ENCODE measurements at places on chromosomes 2 and 18.
A peak's percentile ranks its signal among the peaks of the same experiment; 100 is the strongest.

DNA sequence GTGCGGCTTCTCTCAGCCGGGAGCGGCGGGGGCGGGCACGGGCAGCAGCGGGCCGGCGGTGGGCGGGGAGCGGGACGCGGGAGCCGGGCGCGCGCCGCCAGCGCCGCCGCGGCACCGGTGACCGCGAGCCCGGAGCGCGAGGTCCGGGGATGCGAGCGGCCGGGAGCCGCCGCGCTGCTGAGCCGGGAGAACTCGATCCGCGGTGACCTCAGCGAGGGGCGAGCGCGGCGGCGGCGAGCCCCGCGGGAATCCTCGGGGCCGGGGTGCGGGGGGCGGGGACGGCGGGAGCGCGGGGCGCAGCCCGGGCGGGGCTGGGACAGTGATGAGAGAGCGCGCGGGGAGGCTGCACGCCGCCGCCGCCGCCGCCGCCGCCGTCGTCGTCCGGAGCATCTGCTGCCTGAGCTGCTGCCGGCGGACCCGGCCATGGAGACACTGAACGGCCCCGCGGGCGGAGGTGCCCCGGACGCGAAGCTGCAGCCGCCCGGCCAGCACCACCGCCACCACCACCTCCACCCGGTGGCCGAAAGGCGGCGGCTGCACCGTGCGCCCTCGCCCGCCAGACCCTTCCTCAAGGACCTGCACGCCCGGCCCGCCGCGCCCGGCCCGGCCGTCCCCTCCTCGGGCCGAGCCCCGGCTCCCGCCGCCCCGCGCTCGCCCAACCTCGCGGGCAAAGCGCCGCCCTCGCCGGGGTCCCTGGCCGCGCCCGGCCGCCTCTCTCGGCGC, at the start of gene MTCL1:
Gene MTCL1 (plus strand): TSS at position 319 of the 723 bp plus-strand sequence. CDS start 105 bp downstream, at position 424.
- 0 out of 3 replicates have a peak, but pooled peaks have one; percentile 1 for ATAC-seq

DNA sequence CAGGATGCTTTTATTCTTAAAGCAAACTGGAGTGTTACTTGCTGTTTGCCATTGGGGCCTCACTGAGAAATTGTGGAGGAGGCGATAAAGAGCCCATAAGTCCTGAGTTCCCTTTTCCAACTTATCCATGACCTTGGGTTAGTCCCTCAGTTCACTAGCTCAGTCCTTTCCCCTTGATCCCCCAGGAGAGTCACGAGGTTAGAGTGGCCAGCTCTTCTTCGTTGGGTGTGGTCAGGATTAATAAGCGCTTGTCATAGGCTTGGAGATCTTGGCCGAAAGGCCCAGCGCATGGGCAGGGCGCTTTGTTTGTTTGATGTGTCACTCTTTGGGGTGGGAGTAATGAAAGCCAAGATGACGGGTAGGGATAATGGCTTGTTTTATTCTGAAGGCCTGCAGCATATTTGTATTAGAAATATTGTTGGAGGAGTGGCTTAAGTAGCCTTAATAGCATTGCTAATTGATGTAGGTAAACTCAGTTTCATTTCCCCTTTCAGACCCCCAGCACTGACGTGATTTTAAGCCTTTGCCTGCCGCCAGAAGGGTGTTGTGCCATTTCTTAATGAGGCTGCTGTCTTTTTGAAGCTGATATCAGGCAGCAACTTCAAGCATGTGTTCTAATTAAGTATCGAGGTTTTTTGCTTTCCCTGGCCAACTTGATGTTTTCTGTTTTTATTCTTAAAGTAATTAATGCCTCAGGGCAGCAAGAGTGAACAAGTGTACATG, 15.7 kb downstream of the GRHL1 start:
- ATAC-seq = no peak

DNA sequence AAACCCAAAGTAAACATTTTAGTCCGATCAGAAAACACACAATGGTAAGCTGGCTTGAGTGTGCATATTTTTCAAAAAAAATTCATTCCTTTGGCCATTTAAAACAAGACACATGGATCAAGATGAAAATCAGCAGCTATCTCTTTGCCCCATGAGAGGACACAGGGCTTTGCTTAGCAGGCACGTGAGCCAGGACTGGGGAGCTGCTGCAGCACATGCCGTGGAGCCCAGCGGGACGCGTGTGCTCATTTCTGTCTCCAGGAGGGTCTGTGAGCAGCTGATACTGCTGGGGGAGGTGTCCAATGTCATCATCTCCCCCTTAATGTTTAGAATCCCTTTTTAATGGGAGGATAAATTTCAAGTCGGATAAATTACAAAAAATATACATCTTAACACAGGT, 49.8 kb upstream of the CNGA3 start:
- no peak for ATAC-seq

- ATAC-seq = peak; percentile 94
Measured at GRCh38 chr18:61551586-61551985, 218.4 kb downstream of the CDH20 start.

GRCh38 chr18:48440924-48441323, 31.7 kb upstream of the ZBTB7C start:
- no peak for ATAC-seq

GRCh38 chr2:47724221-47724981, 58.5 kb upstream of the MSH6 start:
- no peak for ATAC-seq

GRCh38 chr2:181483211-181483610, 26.0 kb downstream of the ITGA4 start:
- no peak for ATAC-seq

DNA sequence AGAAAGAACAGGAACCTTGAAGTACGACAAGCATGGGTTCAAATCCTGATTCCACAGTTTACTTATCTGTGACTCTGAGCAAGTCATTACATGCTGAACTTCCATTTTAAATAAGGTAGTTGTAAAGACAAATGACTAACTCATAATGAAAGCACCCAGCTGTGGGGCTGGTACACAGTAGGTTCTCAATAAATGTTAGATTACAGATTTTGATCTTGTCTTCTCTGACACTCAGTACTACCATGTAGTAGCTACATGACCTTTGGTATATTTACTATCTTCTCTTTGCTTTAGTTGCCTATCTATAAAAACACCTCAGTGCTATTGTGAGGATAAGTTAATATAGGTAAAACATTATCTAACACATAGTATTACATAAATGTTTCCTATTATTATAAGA, 3.2 kb downstream of the TRAK2 start:
- no peak for ATAC-seq

DNA sequence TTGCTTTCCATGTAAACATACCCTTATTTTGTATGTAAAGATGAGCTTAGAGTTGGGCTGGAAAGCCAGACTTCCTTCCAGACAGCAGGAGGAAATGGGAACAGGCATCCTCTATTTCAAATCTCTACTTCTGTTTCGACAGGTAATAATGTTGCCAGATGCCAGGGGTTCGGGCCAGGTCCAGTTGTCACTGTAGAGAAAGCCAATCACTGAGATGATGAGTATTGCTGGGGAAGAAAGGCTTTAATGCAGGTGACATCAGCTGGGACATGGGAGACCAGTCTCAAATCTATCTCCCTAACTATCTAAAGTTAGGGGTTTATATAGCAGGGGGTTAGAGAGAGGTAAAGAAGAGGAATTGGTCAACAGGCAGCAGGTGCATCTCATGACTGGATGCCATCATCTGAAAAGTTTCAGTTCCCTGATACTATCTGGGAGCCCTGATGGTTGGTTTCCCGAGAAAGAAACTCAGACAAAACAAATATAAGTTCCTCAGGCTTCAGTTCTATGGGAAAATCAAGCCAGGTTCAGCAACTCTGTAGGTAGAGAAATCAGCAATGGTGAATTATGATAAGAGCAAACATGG, 9.3 kb upstream of the MTCL1 start:
- ATAC-seq = no peak

DNA sequence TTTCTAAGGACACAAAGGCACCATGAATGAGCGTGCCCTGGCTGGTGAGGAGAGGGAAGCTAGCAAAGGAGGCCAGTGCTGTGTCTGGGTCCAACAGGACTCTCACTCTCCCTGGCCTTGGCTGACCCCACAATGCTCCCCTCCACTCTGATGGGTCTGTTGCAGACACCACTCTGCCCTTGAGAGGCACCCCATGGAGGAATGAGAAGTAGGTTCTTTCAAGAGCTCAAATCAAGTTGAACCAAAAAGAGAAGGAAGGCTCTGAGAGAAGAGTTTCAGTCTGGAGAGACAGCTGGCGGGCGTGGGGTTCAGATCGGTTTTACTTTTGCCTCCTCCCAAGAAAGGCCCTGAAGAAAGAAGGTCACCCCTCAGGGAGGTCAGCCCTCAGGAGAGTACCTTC, 18.4 kb downstream of the TMEM247 start:
- no peak for ATAC-seq

Measured in SK-N-SH treated with all-trans-retinoic acid at 6 μM for 48 hours (cell line).